ENCODE measurements at places on chromosomes 12 and 14. TPM values are rescaled to one million over a fixed set of nuclear protein-coding genes. Genes with fewer than 3 reads are reported as not detected.

Gene GZMH
- not detected for total RNA-seq

Gene TAS2R14
- 5.2 TPM for total RNA-seq

Gene TMEM120B
- 3.9 TPM for total RNA-seq

Gene KRT82
- total RNA-seq = not detected

Gene PTPRO
- total RNA-seq = 0.49 TPM

Gene CHGA
- 5.4 TPM for total RNA-seq

- no peak overlapping the region for H3K27ac ChIP-seq
- no peak overlapping the region for H3K4me3 ChIP-seq
- H3K36me3 ChIP-seq = no peaks in the 10 kb centered on the region
- DNase-seq = no peak
Observed at GRCh38 chr12:74790931-74791330, 253.3 kb downstream of the ATXN7L3B start.

GRCh38 chr14:45610318-45610717, 357.3 kb upstream of the MIS18BP1 start:
- DNase-seq = no peak
- H3K4me1 ChIP-seq = no peaks in the 10 kb centered on the region
- H3K27ac ChIP-seq = no peak overlapping the region
- H3K36me3 ChIP-seq = no peaks in the 10 kb centered on the region
- no peaks in the 10 kb centered on the region for H3K27me3 ChIP-seq
- H3K4me3 ChIP-seq = no peak overlapping the region

GRCh38 chr12:92553389-92553788, 149.4 kb upstream of the PLEKHG7 start:
- no peaks in the 10 kb centered on the region for H3K27me3 ChIP-seq
- H3K4me3 ChIP-seq = no peak overlapping the region
- DNase-seq = no peak

DNA sequence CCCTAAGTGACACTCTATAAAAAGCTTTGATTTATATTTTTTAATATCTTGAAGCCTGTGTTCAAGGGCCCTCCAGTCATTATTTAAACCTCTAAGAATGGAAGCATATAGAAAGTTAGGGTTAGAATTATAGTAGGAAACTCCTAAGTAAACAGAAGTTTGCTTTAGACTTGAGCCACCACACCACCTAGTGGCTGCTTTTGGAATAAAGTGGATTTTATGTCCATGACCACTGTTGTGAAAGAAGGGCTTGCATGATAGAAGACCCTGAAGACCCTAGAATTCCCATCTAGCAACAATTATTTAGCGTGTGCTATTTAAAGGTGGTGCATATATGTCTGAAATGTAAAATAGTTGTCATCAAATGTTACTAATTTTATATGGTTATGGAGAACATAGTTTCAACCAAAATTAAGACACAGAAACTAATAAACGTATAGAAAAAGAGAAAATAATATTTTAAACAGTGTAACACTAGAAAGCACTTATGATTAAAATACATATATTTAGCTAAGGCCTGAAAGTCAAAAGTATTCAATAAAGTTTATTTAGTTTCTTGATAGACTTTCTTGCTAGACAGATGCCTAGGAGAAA, 21.3 kb downstream of the LRRIQ1 start:
- no peak overlapping the region for H3K4me3 ChIP-seq
- no peak for DNase-seq
- no peaks in the 10 kb centered on the region for H3K36me3 ChIP-seq
- no peaks in the 10 kb centered on the region for H3K4me1 ChIP-seq
- H3K27ac ChIP-seq = no peak overlapping the region

- no peaks in the 10 kb centered on the region for H3K36me3 ChIP-seq
- DNase-seq = no peak
- H3K4me1 ChIP-seq = no peaks in the 10 kb centered on the region
- H3K4me3 ChIP-seq = no peak overlapping the region
- no peak overlapping the region for H3K27ac ChIP-seq
Observed at GRCh38 chr14:92185559-92185958, 63.8 kb downstream of the CPSF2 start.

GRCh38 chr12:4320497-4320852, 538 bp upstream of the TIGAR start:
- H3K27ac ChIP-seq = peak overlapping the region; percentile 63
- H3K4me3 ChIP-seq = peak overlapping the region; percentile 75
- H3K36me3 ChIP-seq = no peaks in the 10 kb centered on the region
- DNase-seq = no peak

DNA sequence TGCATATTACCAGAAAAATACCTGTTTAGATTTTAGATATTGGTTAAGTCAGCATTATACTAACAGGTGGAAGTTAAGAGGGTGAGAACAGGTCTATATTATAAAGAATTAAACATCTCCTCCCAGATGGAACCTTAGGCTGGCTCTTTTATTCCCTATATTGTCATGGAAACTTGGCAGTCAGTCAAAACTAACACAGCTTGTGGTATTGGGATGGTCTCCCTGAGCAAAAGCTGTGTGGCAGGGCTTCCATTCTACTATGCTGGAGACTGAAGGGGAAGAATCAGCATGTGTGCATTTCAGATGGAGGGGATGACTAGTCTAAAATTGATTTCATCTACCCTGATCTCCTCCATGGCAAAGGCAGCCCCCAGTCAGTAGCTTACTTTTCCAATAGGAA, 66.7 kb downstream of the SMOC1 start:
- H3K27me3 ChIP-seq = no peaks in the 10 kb centered on the region
- DNase-seq = no peak
- no peaks in the 10 kb centered on the region for H3K36me3 ChIP-seq
- no peaks in the 10 kb centered on the region for H3K4me1 ChIP-seq

GRCh38 chr12:108270035-108270848, 68.9 kb downstream of the CMKLR1 start:
- DNase-seq = no peak
- no peak overlapping the region for H3K27ac ChIP-seq
- no peaks in the 10 kb centered on the region for H3K36me3 ChIP-seq
- H3K4me1 ChIP-seq = no peaks in the 10 kb centered on the region

GRCh38 chr12:69272511-69272910, 33.1 kb downstream of the CPSF6 start:
- H3K36me3 ChIP-seq = no peaks in the 10 kb centered on the region
- H3K4me3 ChIP-seq = no peak overlapping the region
- peaks cover 4% of the 10 kb centered on the region for H3K4me1 ChIP-seq
- DNase-seq = no peak
- H3K27ac ChIP-seq = no peak overlapping the region
- no peaks in the 10 kb centered on the region for H3K27me3 ChIP-seq

All from vagina (tissue), 2 donors.